NCI-H524 (cell line): ENCODE measurements at places on chromosomes 3 and 15.
A peak's percentile ranks its signal among the peaks of the same experiment; 100 is the strongest.

- no peak for DNase-seq
Measured at GRCh38 chr3:77933926-77934325, 894.0 kb downstream of the ROBO2 start.

DNA sequence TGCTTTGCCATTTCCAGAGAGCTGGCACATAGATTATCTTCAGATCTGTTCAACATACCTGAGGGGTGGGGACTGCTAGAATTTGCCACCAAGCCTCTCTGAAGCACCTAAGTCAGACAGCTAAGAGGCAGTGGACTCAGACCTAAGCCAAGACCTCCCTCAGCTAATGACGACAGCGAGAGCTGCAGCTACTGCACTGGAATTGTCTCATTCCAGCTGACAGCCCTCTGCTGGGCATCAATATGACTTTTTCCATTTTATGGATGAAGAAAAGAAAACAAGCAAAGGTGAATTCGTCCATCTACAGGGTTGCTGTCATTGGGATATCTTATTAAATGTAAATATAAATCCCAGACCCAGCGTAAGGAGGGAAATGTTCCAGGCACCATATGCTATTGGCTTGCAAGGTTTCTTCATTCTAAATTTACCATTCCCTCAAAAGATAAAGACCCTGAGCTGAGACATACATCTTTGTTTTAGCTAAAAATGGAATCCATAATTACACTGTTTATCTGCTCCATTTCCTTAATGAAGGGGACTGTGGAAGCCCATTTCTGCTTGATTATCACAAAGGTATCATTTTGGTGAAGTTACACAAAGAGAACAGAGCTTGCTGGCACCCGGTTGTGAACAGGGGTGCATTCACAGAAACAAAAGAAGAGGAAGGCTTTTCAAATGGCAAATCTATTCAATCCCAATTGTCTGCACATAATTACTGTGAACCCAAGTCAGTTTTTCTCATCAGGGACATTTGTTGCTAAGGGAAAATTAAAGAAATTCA, 85.5 kb upstream of the LRTM1 start:
- DNase-seq = no peak

DNA sequence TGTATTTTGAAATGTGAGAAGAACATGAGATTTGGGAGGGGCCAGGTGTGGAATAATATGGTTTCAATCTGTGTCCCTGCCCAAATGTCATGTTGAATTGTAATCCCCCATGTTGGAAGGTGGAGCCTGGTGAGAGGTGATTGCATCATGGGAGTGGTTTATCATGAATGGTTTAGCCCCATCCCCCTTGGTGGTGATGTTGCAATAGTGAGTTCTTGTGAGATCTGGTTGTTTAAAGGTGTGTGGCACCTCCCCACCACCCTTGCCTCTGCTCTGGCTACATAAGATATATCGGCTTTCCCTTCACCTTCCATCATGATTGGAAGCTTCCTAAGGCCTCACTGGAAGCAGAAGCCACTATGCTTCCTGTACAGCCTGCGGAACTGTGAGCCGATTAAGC, 23.9 kb upstream of the TMEM108 start:
- no peak for DNase-seq

DNA sequence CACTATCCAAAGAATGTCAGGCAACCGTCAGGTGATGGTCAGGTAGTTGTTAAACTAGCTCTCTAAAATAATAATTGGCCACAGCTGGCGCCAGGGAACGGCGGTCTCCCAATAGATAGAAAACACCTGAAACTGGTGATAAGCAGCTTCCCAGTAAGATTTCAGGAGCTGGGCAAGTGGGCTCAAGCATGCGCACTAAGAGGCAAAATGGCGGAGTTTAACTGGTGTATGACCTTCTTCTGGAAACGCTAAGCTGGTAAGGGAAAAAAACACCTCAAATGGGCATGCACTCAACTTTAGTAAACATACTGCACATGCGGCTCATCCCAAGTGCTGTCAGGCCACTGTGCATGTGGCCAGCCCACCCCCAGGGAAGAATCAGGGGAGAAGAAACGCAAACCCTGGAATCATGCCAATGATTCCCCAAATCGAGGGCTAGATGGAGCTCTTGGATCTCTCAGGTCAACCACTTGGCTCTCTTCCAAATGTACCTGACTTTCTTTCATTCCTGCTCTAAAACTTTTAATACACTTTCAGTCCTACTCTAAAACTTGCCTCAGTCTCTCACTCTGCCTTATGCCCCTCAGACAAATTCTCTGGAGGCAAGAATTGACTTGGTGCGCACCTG, 195.0 kb downstream of the ZNF621 start:
- DNase-seq = peak; percentile 79

GRCh38 chr3:131218196-131218595, 163.4 kb upstream of the NUDT16 start:
- DNase-seq = no peak

GRCh38 chr15:86062646-86063243, 16.9 kb upstream of the AGBL1 start:
- peak; percentile 65 for DNase-seq

GRCh38 chr3:16136055-16136454, 38.4 kb upstream of the GALNT15 start:
- no peak for DNase-seq

DNA sequence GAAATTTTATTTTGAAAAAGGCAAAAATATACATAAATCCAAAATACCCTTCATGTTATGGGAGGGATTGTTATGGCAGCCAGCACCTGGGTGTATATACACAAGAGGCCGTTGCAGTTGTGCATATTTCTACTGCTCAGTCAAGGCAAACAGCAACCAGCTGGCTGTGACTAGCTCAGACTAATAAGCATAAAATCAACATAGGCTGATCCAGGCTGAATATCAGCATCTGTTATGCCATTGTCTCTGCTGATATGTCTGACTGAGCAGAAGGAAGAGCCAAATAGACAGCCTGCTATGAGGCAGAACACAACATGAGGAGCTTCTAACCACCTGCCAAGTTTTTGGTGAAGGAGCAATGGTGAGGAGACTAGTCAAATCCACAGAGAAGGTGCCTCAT, 457.5 kb upstream of the ALCAM start:
- DNase-seq = peak; percentile 92

- DNase-seq = no peak
Measured at GRCh38 chr3:98371186-98371585, 17.5 kb downstream of the OR5K4 start.

- DNase-seq = no peak
Measured at GRCh38 chr15:24858737-24859601, 95.8 kb upstream of the SNRPN start.

DNA sequence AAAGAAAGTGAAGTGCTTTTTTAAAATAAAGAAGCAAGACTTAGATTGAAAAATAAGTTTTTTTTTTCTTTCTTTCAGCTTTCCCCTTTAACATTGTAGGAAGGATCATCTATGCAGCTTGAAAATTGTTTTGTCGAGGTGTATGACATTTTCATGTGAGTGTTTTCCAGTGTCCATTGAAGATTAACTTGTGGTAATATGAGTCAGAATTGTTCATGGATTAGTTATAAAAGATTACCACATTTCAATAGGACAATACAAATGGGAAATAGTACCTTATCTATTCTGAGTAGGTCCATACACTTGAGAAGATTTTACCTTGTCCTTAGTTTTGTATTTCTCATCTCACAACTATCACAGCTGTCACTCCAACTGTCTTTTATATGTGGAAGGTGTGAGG, 1234.7 kb downstream of the NSUN3 start:
- peak; percentile 77 for DNase-seq

- no peak for DNase-seq
Measured at GRCh38 chr3:42841332-42841731, 32.1 kb downstream of the ACKR2 start.

- no peak for DNase-seq
Measured at GRCh38 chr3:99669879-99670555, 31.6 kb downstream of the COL8A1 start.

DNA sequence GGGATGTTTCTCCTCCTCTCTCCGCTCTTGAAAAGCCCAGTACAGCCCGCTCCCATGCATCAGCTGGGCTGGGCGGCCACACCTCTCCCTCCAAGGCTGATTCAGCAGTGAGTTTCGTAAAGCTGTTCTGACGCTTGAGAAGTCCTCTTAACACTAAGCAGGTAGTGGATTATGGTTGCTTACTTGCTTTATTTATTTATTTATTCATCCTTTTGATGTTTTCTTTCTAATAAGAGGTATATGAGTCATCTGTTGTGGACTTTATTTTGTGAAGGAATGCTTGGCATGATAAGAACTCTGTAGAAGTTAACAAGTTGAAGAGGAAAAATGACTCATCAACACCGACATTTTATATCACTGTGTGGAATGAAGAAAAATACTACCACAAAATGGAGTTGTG, 285.0 kb downstream of the SQOR start:
- no peak for DNase-seq

- DNase-seq = no peak
Measured at GRCh38 chr3:119625451-119626153, 27.9 kb downstream of the PLA1A start.

GRCh38 chr15:74432271-74432967, 1.3 kb downstream of the SEMA7A start:
- DNase-seq = no peak

DNA sequence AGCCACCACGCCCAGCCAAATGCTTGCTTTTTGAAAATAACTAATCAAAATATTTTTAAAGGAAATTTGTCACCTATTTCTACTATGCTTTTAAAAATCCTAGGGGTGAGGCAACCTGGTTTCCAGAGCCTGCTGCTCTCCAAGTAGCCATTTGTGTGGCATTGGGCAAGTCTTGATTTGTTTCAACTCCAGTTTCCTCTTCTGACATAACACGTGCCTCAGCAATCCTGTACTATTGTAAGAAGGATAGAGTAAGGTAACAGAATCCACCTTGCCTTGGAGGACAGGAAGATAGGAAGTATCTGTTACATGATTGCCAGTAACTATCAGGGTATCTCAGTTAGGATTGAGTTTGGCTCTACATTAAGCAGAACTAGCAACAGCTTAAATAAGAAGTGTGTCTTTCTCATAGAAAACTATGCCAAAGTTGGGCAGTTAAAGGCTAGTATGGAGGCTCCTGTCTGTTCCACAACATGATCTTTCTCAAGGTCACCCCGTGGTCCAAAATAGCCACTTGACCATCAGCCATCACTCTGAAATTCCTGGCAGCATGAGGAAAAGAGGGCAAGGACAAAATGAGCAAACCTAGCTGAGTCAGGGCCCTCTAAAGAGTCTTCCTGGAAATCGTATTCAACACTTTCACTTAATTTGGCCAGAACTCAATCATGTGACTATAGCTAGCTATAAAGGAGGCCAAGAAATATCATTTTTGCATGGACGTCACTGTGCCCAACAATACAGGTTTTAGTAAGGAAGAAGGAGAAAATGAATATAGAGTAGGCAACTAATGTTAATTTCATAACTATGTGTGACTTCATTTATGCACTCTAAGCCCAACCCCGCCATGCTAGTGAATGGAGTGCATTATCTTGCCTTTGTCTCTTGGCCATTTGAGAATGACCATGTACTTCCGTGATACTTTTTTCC, 66.1 kb downstream of the HMG20A start:
- no peak for DNase-seq

DNA sequence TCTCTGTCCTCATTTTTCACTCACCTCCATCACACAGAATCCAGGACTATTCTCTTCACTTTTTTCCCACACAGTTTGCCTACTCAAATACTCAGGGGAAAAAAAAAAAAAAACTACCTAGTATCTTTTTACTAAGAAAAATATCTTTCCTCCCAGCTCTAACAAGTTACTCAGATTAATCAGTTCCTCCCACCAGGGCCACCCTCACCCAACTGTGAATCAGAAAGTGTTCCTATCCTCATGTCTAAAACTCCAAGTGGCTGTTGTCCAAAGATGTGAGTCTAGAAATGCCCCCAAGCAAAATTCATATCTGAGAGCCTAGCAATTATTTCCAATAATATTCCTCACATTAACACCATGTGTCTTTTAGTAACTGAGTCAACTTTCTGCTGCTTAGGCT, 268.0 kb downstream of the ERC2 start:
- no peak for DNase-seq

GRCh38 chr3:65879372-65879771, 159.3 kb downstream of the MAGI1 start:
- no peak for DNase-seq

- no peak for DNase-seq
Measured at GRCh38 chr3:86056962-86057361, 934.0 kb downstream of the VGLL3 start.

DNA sequence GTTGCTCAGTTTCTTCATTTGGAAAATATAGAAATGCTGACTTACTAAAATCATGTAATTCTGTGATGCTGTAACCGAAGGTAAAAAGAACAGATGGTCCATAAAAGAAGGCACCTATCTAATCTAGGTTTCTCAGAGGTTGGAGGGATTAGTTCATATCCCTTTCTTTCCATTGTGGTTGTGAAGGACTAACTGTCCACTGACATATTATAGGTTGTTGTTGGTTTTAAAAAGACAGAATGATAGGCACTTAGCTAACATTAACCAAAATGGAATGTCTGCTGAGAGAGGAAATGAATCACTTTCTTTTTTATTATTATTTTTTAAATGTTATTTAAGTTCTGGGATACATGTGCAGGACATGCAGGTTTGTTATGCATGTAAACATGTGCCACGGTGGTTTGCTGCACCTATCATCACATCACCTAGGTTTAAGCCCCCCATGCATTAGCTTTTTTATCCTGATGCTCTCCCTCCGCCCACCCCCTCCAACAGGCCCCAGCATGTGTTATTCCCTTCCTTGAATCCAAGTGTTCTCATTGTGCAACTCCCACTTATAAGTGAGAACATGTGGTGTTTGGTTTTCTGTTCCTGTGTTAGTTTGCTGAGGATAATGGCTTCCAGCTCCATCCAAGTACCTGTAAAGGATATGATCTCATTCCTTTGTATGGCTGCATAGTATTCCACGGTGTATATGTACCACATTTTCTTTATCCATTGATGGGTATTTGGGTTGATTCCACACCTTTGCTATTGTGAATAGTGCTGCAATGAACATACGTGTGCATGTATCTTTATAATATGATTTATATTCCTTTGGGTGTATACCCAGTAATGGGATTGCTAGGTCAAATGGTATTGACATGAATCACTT, 45.8 kb downstream of the ALDH1A2 start:
- peak; percentile 23 for DNase-seq

- no peak for DNase-seq
Measured at GRCh38 chr3:93934366-93935046, 39.2 kb downstream of the PROS1 start.

DNA sequence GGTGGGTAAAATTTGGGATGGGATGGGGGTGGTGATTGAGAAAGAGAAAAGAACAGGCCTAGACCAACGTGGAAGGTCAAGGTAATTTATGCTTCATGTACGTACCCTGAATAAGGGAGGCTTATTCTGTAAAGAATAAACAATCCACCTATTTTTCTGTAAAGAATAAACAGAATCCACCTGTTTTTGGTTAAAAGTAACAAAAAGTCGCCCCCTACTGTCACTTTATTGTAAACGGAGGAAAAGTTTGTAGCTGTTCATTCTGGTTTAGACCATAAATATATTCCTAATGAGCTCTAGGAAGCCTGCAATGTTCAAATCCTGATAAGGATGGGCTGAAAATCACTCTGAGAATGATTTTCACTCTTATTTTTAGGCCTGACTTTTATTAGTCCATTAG, 23.5 kb upstream of the SQOR start:
- DNase-seq = no peak
